ENCODE measurements at places on chromosomes 2 and 18.

DNA sequence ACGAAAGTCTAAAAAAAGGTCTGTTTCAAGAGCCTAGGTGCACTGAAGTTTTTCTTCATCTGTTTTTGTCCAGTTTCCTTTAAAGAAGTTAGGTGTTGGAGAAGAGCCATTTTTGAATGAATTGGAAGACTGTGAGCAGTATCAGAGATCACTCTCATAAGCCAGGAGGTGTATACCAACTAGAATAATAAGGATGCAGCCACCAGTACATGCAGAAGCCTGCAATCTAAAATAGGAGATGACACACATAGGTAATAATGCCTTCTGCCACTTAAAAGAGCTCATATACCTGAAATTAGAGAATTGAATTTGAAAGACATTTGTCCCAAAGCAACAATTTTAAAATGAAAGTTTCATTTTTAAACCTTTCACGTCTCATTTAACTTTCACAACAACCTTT, 81.7 kb downstream of the RBMS1 start:
- no peaks in the 10 kb centered on the region for H3K27me3 ChIP-seq
- H3K4me3 ChIP-seq, result no peak overlapping the region
- no peak for DNase-seq
- peak overlapping the region; percentile 81 for H3K27ac ChIP-seq
- H3K4me1 ChIP-seq, result peaks cover 23% of the 10 kb centered on the region

GRCh38 chr18:24979235-24979634, 372.7 kb downstream of the ZNF521 start:
- no peaks in the 10 kb centered on the region for H3K4me1 ChIP-seq
- no peak for DNase-seq
- H3K27ac ChIP-seq, result no peak overlapping the region
- H3K36me3 ChIP-seq, result no peaks in the 10 kb centered on the region
- no peaks in the 10 kb centered on the region for H3K27me3 ChIP-seq

- H3K36me3 ChIP-seq, result no peaks in the 10 kb centered on the region
- no peaks in the 10 kb centered on the region for H3K27me3 ChIP-seq
- DNase-seq, result no peak
- H3K4me1 ChIP-seq, result no peaks in the 10 kb centered on the region
- H3K4me3 ChIP-seq, result no peak overlapping the region
- H3K27ac ChIP-seq, result no peak overlapping the region
These were observed 341.2 kb upstream of the SLC14A2 start for GRCh38 chr18:45274026-45274425.

- H3K27ac ChIP-seq, result no peak overlapping the region
- DNase-seq, result no peak
- H3K27me3 ChIP-seq, result no peaks in the 10 kb centered on the region
- H3K4me3 ChIP-seq, result no peak overlapping the region
- no peaks in the 10 kb centered on the region for H3K36me3 ChIP-seq
These were observed 88.6 kb upstream of the FHL2 start for GRCh38 chr2:105487142-105488069.

- no peaks in the 10 kb centered on the region for H3K27me3 ChIP-seq
- H3K36me3 ChIP-seq, result no peaks in the 10 kb centered on the region
- DNase-seq, result no peak
- H3K4me1 ChIP-seq, result no peaks in the 10 kb centered on the region
- no peak overlapping the region for H3K4me3 ChIP-seq
These were observed 83.9 kb downstream of the MARCO start for GRCh38 chr2:119025762-119026351.

- DNase-seq, result no peak
- no peaks in the 10 kb centered on the region for H3K36me3 ChIP-seq
- no peaks in the 10 kb centered on the region for H3K27me3 ChIP-seq
- no peak overlapping the region for H3K4me3 ChIP-seq
- H3K27ac ChIP-seq, result no peak overlapping the region
- no peaks in the 10 kb centered on the region for H3K4me1 ChIP-seq
These were observed 318.0 kb downstream of the FIGN start for GRCh38 chr2:163417596-163418337.

- no peak overlapping the region for H3K27ac ChIP-seq
- peaks cover 41% of the 10 kb centered on the region for H3K36me3 ChIP-seq
- no peaks in the 10 kb centered on the region for H3K27me3 ChIP-seq
These were observed 7.8 kb upstream of the CNNM3 start for GRCh38 chr2:96808176-96808837.
